ENCODE measurements at places on chromosomes 16 and 17.

- DNase-seq = no peak
Observed at GRCh38 chr17:1970843-1971384, 54.2 kb downstream of the RTN4RL1 start.

DNA sequence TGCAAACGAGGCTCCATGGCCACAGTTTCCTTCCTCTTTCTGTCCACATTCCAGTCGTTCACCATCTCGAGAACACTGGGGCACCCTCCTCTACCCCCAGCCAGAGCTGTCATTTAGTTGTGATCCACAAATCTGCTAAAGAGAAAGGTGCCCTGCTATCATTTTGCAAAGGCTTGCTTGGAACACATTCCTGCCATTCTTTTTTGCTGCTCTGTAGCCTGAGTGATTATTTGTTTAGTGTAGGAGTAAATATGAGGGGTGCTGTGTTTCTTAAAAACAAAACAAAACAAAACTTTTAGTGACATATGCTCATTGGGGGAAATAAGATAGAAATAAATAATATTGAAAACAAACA lies 166.7 kb downstream of the PRKCA start:
- DNase-seq = no peak

DNA sequence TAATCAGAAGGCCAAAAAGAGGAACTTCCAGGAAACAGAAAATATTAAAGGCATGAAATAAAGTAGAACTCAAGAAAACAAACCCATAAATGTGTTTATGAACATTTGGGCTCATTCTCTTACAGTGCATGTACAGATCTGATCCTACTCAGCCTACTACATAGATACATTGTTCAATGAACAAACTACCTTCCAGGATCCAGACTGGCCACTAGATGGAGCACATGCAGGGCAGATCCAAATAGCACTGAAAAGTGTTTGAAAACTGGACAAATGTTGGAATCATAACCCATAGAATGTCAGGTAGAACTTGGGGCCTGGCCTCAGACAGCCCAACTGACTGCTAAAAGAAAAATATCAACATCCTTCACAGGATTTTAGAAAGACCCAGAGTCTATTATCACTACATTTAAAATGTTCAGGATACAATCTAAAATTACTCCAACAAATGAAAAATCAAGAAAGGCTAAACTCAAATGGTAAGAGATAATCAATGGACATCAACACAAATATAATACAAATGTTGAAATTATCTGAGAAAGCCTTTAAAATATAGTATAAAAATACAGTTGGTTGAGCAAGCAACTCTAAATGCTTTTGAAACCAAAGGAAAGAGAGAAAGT lies 122.4 kb upstream of the NUDT7 start:
- DNase-seq = no peak

DNA sequence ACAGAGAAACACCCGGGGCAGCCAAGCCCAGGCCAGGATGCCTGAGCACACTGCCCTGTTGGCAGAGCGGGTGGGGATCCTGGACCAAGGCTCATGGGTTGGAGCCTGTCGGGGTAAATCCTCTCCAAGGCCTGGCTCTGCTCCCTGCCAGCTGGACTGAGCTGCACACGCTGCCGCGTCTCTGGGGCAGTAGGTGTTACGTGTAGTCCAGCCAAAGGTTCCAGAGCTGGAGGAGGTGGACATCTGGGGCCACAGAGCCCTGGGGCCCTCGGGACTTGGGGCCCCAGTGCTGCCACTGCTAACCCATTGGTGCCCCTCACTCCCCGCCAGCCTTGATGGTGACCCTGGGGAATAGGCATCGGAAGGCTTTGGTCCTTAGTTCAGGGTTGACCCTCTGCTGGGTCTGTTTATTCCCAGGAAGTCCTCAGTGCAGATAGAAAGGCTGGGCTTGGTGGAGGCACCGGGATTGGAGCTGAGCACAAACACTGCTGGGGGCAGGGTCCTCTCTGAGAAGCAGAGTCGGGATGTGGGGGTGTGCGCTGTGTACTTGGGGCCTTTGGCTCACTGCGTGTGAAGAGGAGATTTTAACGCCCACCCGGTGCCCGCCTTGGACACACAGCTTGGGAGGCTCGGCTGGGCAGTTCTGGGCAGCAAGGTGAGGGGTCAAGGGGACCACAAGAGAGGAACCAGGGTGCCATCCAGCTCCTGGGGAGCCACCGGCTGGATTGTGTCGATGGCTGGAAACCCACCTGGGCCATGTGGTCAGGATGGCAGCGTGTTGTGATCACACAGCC lies 16.3 kb upstream of the CBX4 start:
- DNase-seq = no peak

DNA sequence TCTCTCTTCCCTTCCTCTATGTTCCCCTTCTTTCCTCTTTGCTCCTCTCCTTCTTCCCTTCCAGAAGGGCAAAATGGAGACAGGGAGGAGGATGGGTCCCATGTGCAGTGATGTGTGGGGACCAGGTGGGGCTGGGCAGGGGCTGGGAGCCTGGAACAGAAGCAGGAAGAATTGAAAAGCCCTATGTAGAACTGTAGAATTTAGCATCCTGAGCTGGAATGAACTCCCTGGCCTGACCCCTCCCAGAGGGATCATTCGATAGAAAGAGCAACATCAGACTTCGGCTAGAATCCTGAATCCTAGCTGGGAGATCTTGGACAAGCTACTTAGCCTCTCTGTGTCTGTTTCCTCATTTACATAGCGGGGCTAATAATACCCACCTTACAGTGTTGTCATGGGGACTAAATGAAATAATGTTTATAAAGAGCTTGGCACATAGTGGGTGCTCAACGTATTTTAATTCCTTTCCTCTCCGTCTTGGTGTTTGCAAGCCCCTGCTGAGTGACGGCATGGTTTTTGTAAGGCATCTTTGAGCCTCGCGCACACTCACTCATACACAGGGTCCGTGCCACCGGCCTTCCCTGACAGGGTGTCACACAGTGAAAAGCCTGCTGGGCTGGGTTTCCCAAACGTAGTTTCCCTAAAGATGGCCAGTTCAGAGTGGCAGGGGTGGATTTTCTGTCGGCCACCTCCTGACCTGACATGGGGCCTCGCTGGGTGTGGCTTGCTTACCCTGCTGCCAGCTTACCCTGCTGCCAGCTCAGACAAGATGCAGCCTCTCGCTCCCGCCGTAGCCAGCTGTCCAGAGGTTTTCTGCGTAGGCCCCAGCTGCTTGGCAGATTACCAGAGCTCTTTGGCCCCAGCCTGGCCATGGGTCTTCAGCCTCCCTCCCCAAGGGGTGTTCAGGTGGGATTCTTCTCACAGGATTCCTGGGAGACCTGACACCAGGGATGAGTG lies 6.1 kb upstream of the ARHGAP23 start:
- DNase-seq = no peak

- DNase-seq = no peak
Observed at GRCh38 chr17:17416007-17416399, 60.8 kb upstream of the MED9 start.

DNA sequence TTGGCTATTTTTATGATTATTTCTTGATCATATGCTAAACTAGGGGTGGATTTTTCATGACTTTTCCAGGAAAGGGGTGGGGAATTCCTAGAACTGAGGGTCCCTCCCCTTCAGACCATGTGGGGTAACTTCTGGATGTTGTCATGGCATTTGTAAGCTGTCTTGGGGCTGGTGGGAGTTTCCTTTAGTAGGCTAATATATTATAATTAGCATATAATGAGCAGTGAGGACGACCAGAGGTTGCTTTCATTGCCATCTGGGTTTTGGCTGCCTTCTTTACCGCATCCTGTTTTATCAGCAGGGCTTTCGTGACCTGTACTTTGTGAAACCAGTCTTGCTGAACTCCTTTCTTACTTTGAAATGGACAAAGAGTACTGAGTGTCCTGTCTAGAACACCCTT lies 40.4 kb upstream of the ABCA5 start:
- DNase-seq = no peak

DNA sequence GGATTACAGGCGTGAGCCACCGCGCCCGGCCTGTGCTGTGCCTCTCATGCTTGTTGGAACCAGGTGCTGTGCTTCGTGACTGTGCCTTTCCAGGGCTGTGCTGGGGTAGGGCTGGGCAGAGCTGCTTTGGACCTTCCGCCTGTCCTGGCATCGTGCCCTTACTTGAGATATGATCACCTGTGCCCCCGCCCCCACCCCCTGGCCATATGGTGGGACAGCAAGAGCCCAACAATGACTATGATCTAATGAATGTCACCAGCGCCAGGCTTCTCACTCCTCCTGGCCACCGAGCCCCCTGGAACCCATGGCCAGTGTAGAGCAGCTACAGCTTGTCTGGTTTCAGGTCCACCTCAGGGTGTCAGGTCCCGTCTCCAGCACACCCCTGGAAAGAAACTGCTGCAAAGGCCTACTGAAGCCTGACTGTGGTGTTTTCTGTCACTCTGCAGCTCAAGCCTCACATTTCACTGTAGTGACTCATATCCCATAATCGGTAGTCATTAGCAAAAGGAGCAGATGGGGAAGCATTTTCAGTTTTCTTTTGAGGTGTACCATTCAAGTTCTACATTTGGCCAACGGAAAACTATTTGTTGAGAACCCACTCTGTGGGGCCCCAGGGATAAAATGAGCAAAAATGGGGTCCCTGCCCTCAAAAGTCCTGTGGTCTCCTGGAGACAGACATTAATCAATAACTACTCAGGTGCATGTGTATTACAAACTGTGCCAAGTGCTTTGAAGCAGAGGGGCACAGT lies 22.1 kb downstream of the FCSK start:
- DNase-seq = no peak

- DNase-seq = no peak
Observed at GRCh38 chr17:6701719-6702118, 11.4 kb downstream of the SLC13A5 start.

DNA sequence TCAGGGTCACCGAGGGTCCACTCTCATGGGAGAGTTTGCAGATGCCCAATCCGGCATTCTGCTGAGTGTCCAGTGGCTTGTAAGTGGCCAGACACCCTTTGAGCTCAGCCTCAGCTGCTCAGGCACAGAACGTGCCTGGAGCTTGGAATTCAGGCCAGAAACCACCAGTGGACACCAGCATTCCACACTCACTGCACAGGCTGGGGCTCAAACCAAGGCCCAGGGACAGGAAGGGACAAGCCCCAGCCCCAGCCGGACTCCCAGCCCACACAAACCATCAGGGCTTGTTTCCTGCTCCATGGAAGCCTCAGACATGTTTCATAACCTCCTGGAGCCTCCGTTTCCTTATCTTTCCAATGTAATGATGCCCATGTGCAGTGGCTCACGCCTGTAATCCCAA lies 5.0 kb upstream of the NPRL3 start:
- DNase-seq = no peak

DNA sequence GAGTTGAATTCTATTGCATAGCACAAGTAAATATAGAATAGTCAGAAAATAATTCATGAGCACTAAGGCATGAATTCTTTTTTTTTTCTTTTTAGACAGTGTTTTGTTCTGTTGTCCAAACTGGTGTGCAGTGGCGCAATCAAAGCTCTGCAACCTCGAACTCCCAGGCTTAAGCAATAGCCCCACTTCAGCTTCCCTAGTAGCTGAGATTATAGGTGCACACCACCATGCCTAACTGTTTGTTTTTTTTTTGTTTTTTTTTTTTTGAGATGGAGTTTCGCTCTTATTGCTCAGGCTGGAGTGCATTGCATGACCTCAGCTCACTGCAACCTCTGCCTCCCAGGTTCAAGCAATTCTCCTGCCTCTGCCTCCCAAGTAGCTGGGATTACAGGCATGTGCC lies 16.6 kb downstream of the TUBD1 start:
- no peak for DNase-seq

DNA sequence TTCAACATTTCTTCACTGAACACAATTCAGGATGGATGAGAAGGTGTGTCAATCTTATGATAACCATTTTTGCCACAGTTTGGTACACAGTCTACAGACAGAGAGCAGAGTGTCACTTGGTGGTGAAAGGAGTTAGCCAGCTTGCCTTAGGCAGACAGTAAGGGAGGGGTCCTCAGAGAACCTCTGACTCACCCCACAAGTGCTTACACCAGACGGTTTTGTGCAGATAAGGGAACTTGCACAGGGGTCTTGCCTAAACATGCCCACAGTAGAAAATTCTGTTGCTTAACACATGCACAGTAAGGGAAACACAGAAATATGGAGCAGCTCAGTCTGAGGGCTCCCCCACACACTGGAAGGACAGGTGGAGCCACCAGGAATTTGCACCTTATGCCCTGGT lies 204.5 kb upstream of the CDH8 start:
- no peak for DNase-seq

DNA sequence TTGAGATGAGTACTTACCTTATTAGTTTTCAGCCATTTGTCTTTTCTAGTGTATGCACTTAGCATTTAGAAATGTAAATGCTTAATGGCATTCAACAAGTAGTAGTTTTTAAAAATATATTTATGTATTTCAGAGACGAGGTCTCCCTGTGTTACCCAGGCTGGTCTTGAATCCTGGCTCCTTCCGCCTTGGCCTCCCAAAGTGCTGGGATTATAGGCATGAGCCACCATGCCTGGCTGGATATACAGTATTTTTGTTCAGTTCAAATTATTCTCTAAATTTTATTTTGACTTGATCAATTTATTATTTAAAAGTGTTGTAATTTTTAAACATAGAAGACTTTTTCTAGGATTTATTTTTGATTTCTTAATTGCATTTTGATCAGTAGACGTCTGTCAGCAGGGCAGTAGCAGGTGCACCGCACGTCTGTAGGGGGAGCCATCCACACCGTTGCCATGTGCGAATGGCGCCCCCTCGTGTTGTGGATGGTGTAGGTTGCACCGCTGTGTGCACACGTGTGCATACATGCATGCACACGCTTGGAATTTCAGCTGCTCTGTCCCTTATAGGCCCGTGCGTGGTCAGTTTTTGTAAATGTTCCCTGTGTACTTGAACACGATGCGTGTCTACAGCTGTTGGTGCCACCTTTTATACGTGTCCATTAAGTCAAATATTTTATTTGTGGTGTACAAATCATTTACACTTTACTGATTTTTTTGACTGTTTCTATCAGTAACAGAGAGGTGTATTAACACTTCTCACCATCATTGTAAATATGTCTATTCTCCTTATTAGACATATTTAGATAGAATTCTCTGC lies 30.6 kb downstream of the RPTOR start:
- peak; percentile 77 for DNase-seq

- no peak for DNase-seq
Observed at GRCh38 chr17:12627177-12627629, 38.5 kb upstream of the MYOCD start.

DNA sequence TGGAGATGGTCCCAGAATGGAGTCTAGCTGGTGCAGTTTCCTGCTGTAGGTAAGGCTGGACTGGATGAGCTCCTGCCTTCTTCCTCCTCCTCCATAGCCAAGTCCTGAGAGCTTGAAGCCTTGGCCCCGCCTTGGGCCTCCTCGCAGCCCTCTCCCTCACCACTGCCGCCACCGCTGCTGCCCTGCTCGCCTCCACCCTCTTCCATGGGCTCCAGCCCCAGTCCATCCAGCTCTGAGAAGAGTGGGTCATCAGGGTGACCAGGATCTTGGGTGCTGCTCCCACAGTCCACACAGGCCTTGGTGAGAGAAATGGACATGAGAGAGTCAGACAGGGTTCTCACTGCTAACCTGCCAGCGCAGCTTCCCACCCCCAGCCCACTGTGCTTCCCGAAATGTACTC lies 11.2 kb downstream of the PER1 start:
- DNase-seq = peak; percentile 56

- DNase-seq = peak; percentile 73
Observed at GRCh38 chr17:41917679-41918313, 955 bp downstream of the ACLY start.
